Renal cortex interstitium (tissue), 15 donors: ENCODE measurements at places on chromosomes 6 and 20. TPM values are rescaled to one million over a fixed set of nuclear protein-coding genes. Genes with fewer than 3 reads are reported as not detected.

Gene PAK1IP1
- 23.6 TPM for polyA plus RNA-seq

DNA sequence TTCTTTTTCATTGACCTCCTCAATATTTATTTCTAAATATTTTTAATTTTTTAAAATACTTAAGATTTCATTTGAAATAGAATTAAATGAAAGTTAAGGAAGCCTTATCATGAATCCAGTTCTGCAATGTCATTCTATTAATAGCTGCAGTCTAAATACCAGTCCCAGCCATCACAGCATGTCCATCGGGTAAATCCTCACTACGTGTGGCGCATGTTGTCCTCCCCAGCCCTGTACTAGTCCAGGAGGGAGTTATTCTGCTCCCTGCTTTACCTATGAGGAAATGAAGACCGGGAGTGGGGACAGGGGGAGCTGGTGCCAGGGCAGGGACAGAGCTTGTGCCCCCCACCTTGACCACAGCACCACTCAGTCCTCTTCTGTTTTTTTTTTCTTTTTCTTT lies 125.1 kb upstream of the QKI start:
- DNase-seq = no peak

DNA sequence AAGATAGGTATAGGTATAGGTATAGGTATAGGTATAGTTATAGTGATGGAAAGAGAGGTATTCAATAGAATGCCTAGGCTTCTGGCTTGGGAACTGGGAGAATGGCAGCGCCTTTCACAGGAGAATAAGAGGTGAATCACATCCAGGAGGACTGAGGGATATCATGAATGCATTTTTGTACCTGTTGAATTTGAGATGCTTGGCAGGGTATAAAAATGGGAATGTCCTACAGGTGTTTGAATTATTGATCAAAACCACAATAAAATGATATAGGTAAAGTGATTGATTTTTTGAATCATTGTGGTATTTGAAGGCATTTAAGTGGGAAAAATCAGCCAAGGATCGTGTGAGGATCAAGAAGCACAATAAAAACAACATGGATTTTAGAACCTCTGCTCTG lies 119.2 kb upstream of the ARG1 start:
- no peak for DNase-seq

- no peak for DNase-seq
Observed at GRCh38 chr20:57761413-57761734, 51.6 kb upstream of the PMEPA1 start.

DNA sequence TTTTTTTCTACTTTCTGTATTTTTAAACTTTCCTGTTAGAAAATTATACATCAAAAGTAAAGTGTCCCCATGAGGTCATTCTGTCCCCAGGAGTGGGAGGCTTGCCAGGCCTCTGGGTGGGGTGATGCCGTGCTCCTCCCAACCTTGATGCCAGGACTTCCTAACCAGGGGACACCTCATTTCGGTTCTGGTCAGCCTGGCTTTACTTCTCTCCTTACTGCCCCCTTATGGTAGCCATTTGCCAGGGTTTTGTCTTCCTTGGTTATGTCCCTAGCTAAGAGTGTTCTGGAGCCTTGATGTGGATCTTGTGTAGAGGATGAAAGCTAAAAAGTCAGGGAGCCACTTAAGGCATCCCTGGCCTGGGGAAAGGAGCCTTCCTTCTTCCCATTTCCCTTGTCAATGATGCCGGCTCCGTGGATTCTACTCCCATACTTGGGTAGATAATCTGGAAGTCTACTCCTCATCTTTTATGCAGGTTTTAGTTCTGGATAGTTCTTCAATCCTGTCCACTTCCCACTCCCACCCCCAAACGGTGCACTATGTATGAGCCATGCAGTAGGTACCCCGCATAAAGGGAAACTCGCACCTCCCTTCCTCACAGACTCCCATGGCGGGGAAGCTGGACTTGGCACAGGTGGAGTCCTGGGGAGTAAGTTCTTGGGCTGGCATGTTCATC lies 164.1 kb upstream of the SALL4 start:
- no peak for DNase-seq
